ENCODE measurements at places on chromosomes 7 and 10.

GRCh38 chr7:44486693-44487092 lies 3.8 kb downstream of the NUDCD3 start:
- no peak for DNase-seq

DNA sequence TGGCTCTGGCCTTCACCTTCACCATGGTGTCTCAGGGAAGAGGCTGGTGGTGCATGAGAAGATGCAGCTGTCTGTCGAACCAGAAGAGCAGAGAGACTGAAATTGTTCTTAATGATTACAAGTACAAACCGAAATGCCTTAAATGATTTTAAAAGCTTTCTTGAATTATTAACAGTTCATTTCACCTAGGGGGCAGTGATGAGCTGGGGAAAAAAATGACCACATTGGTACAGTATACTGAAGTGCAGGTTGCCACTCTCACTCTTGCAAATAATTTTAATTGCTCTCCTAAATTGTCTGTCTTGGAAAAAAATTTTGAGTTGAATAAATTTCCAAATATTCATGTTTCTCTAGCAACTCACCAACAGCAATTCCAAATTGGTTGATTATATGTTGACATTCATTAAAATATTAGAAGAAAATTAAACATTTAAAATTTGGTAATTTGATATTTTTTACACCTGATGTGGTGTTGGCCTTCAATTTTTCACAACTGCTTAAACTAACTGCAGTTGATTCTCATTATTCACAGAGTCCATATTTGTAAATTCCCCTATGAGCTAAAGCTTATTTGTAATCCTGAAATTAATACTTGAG lies 692.6 kb downstream of the ZWINT start:
- no peak for DNase-seq

DNA sequence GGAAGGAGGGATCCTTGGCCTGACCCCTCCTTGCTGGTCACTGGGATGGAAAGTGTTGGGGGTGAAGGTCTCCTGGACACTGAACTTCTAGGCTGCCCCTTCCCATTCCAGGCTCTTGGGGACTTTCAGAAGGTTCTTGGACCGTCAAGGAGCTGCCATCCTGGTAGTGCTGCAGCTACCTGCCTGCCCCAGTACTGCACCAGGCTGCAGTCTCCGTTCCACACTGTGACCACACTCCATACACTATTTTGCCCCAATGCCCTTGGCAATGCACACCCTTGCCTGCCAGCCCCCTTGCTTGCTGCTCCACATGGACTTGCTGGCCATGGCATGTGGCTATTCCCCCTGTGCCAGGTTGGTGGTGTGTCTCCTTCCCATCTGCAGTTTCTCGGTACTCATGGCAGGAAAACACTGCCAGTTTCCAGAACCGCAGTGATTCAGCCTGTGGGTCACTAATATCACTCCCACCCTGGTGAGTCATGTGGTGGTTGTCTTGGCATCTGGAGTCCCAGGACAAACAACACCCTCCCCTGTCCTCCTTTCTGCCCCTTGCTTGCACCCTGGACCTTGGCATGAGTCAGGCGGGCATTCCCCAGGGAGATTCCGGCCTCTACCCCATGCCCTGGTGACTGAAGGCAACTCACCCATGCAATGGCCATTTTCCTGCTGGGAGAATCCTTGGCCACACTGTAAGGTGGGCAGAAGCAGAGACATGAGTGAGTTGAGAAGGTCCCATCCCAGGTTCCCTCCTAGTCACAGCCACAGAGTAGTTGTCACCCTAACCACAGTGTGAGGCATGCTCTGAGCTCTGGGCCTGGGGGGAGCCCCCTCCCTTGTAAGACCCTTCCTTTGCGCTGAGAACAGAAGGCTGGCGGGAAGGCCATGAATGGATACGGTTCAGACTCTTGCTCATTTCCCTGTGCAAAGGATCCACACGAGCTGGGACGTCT lies 32.8 kb downstream of the GOLGA7B start:
- no peak for DNase-seq

DNA sequence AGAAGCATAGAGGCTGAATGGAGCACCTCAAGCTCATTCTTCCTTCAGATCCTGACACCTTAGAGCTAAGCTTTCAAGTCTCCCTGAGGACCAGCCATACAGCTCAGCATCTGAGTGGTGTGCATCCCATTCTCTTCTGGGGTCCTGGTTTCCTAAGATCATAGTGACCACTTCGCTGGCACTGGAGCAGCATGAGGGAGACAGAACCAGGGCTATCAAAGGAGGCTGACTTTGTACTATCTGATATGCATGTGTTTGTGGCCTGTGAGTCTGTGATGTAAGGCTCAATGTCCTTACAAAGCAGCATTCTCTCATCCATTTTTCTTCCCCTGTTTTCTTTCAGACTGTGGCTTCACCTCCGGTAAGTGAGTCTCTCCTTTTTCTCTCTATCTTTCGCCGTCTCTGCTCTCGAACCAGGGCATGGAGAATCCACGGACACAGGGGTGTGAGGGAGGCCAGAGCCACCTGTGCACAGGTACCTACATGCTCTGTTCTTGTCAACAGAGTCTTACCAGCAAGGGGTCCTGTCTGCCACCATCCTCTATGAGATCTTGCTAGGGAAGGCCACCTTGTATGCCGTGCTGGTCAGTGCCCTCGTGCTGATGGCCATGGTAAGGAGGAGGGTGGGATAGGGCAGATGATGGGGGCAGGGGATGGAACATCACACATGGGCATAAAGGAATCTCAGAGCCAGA lies 31.0 kb downstream of the PRSS2 start:
- DNase-seq, result no peak

- no peak for DNase-seq
These were observed 7.6 kb upstream of the PRKAG2 start for GRCh38 chr7:151884312-151885201.

DNA sequence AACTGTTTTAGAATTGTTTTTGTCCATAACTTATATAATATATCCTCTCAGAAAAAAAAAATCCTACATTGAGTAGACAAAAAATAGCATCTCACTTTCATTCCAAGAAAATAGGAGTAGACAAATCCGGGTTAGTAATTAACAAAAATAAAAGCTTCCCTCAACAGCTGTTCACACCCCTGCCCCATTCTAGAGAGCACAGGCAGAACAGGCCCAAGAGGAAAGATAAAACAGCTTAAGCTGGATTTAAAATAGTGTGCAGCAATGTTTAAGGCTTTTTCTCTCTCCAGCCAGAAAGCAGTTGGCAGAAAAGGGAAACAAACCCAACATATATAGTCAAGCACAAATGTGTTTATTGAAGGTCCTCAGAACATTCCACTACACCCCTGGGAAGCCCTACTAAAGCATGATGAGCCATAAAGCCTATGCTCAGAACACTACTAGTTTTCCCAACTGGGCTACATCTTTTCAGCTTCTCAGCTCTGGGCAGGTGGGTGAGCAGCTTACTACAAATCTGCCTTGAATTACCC lies 189.9 kb downstream of the MTERF1 start:
- DNase-seq, result no peak

GRCh38 chr10:17865351-17865750 lies 56.2 kb downstream of the MRC1 start:
- DNase-seq, result no peak

DNA sequence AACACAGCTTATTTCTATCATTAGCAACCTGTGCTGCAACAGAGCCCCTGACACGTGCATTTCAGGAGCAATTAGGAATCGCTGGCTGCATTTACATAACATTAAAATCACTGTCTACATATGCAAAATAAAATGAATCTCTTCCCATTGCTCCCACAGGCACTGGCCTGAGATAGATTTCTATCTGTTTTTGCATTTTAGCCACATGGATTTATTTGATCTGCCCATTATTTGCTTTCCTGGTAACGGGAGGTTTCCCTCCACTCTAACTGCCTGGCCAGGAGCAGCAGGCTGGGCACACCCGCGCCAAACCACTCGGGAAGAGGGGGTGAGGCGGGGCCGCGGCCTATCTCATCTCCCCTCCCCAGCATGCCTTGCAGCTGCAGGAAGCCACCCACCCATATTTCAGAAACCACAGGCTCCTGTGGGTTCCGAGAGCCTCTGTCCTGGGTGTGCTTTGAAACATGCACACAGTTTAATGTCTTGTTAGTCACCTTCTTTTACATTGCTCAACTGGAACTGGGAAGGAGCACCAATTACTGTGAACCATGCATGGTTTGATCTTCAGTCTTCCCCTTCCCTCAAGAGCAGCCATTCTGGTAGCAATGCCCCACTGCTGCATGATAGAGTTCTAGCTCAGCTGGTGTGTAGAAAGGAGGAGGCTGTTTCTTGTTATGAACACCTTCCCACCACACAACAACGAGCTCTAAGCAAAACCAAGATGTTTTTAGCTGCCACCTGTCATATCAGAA lies 37.7 kb upstream of the IKZF1 start:
- DNase-seq, result peak; percentile 37

GRCh38 chr7:130426564-130426963 lies 14.3 kb downstream of the CEP41 start:
- DNase-seq, result no peak

DNA sequence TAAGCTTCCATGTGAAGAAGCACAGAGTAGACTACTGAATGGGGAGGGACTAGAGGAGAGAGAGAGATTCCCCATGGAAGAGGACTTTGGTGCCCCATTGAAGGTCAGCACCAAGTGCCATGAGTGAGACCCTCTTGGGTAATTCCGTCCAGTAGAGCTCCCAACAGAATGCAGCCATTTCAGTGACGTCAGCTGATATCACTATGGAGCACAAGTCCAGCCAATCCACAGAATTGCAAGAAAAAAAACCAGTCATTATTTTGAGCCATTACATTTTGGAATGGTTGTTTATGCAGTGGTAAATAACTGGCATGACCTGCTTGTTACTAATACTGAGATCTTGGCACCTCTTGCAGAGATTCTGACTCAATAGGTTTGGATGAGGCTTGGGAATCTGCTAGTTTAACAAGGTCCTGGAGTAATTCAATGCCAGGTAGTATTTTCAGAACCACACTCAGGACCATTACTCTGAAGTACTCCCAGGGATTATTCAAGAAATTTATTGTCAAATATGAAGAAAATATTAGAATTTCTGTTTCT lies 52.6 kb upstream of the SP8 start:
- DNase-seq, result no peak

- peak; percentile 98 for DNase-seq
These were observed 496 bp downstream of the ZNF511 start for GRCh38 chr10:133309100-133309719.

GRCh38 chr7:74289659-74290552 lies 699 bp downstream of the CLIP2 start:
- peak; percentile 65 for DNase-seq

- DNase-seq, result no peak
These were observed 126.5 kb upstream of the JCAD start for GRCh38 chr10:30185916-30186315.

GRCh38 chr10:119238577-119238976 lies 31.2 kb downstream of the GRK5 start:
- no peak for DNase-seq

GRCh38 chr10:44164251-44164956 lies 220.5 kb downstream of the CXCL12 start:
- no peak for DNase-seq

DNA sequence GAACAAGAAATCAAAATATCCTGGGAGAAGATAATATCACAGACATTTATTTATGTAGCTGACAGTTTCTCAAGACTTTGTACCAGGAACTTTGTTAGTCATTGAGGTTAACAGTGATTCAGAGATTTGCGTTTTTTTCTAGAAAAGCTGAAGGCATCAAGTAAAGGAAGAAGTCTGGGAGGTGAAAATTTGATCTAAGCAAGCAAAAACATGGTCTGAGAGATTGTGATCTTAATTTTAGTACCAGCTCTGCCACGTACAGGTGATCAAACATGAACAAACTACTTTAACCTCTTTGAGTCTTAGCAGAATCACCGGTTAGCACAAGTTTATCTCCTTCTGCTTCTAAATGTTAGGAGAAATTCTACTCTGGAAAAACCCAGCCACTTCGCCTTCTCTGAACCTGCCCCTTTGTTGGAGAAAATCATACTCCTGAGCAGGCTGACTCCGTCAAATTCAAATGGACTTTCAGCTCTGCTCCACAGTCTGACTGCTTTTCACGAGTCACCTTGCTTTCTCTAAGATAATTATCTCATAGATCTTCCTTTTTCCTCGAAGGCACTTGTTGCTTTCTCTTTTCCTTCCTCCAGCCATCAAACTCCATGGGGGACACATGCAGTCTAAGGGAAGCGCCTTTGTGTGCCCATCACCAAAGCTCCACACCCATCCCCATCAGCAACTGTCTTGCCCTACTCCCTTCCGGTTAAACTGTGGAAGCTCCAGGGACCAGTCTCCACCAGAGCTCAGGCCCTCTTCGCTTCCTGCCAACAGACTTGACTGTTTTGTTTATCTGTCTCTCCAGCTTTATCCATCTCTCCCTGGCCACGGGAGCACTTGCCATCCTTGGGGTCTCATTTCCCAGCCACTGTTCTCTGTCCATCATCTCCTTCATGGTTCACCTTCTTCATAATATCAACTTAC lies 86.3 kb downstream of the PRKCQ start:
- no peak for DNase-seq

DNA sequence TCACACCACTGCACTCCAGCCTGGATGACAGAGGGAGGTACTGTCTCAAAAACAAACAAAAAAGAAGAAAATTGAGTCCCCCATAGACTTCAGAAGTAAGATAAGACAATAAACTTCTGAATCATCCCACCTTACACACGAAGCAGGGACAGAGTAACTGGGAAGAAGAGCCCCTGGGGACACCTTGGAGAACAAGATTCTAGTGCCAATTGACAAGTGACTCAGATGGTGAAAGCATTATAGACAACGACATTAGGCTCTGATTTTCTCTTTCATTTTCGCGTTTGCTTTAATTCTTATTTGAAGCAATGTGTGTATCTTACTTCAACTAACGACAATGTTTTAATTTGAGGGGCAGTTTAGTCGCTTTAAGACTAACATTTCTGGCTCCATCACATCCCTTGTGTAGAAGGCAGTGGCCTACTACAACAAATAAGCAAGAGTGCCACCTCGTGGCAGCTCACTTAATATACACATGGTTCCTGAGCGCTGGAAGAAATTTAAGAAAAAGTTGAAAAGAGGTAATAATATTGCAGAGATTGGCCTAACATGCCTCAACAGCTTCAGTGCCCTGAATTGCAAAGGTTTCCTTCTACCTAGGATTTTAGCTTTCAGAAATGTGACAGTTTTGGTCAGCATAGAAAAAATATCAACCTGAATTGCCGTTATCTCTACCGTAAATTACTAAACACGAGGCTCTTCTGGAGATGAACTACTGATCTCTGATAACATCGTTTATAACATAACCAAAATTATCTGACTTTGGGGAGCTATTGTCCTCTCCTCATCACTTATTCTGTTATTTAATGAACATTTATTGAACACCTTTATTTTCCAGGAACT lies 36.7 kb downstream of the ASNS start:
- peak; percentile 58 for DNase-seq

DNA sequence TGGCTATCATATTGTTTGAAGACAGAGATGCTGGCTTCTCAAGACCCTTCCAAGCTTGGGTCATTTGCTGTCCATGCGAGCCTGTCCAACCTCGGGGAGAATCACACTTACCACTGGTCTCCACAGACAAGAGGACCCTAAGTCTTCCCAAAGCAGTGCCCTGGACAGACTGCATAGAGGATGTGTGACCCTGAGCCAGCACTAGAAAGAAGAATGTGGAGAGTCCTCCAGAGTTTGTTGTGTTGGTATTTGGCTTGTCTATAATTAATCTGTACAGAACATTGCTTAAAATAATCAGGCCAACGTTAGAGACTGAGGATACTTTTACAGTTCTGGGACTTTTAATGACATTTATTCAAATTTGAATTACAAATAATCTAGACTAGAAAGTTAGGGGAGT lies 212.7 kb downstream of the TMEM178B start:
- DNase-seq, result no peak

All from GM20000 (cell line).